Cardiac muscle cell (in vitro differentiated cells and primary cell): ENCODE measurements at places on chromosomes 1 and 21.

GRCh38 chr1:200422211-200422610, 12.4 kb upstream of the ZNF281 start:
- DNase-seq: no peak

GRCh38 chr1:168396940-168397684, 116.4 kb downstream of the TBX19 start:
- no peak for DNase-seq

DNA sequence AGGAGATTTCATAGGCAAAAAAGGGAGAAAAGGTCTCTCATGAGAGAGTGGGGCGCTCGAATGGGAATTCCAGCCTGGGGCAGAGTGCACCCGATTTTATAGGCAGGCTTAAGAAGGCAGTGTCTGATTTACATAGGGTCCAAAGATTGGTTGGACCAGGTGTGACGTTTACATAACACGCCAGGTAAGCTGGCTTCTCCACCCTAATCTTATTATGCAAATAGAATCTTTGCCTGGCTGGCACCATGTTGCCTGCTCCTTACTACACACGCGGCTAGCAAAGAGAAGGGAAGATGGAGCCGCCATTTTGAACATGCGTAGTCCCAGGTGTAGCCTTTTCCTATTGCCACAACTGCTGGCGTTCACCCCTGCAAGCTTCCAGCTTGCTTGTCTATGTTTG, 103.7 kb downstream of the SLC16A1 start:
- DNase-seq: no peak

DNA sequence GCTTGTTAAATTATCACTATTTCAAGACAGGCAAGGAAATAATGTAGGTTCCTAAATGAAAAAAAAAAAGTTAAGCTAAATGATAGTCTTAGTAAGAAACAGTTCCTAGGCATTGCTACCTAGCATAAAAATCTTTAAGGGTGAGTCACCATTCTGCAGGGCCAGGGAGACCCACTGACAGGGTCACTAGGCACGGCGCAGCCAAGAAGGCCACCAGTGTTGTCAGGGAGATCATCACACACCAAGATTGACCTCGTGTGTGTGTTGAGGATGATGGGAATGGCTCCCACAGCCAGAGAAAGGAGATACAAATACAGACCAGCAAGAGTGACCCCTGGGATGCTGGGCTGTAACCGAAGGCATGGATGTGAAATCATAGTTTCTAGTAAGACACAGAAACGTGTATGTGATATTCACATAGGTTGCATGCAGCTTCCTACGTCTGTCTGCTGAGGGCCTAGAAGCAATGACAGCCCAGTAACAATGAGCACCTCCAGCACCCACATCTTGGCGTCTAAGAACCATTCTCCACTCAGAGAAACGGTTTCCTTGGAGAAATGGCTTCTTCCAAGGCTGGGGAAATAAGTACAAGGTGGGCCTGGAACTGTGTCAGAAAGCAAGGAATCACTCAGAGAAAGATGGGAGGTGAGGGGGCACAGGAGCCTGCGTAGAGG, 29.1 kb downstream of the RIPK4 start:
- no peak for DNase-seq

DNA sequence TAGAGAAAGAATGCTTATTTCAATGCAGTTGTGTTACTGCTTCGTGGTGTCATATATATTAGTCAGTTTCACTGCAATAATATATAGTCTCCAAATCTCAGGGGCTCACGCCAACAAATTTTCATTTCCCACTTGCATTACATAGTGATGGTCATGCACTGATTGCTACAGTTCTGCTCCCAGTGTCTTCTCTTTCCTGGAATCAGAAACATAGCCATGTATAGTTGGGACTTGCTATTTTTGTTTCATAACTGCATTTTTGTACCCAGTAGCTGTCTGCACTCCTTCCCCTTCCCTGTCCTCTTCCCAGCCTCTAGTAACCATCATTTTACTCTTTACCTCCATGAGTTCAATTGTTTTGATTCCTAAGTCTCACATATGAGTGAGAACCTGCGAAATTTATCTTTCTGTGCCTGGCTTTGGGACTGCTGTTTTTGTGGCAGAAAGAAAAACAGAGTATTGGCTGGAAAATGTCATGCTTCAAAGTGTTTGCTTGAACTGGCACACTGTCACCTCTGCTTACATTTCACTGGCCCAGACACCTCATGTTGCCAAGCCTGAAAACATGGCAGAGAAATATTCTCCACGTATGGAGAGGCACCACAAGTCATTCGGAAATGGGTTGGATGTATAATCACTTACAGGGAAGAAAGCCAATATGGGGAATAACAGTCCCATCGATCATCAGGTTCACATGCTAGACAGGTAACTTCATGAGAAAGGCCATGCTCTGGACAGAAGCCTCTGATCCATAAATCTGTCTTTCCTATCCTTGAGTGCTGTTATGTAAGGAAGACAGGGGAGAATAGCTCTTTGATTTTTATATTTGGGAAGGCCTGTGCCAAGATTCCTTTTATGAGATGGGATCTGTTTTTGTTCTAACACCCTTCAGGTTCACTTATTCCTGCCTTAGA, 60.4 kb upstream of the BACH1 start:
- DNase-seq: no peak

GRCh38 chr1:178928976-178929375, 58.1 kb upstream of the ANGPTL1 start:
- no peak for DNase-seq

- DNase-seq: no peak
These were observed 96.0 kb downstream of the IGSF21 start for GRCh38 chr1:18203645-18204044.

GRCh38 chr1:39987869-39988268, 32.9 kb downstream of the MFSD2A start:
- no peak for DNase-seq

DNA sequence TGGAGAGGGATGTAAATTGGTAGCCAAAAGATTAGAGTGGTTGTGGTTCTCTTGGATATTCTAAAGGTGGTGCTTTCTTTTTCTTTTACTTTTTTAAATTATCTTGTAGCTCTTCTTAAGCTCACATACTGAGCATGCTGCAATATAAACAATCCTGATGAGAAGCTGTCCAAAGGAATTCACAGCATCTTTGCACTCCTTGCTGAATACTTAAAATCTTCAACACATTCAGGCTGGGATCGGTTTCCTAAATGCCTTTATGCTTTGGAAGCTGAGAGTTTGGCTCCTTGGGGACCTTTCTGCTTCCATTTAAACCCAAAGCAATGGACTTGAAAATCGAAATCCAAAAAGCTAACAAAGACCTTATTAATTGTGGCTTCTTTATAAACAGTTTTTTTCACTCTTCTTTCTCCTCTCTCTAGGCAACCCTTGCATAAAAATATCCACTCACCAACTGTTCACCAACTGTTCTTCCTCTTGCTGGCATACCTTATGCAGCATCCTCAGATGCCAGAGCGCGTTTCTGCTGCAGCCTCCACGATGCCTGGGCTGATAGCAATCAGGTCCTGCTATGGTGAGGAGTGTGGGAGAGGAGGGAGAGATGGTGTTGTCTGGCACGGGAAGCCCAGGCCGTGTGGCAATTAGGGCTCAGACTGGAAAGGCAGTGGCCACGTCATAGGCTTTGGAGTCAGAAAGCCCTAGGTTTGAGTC, 535.8 kb upstream of the DAB1 start:
- no peak for DNase-seq

DNA sequence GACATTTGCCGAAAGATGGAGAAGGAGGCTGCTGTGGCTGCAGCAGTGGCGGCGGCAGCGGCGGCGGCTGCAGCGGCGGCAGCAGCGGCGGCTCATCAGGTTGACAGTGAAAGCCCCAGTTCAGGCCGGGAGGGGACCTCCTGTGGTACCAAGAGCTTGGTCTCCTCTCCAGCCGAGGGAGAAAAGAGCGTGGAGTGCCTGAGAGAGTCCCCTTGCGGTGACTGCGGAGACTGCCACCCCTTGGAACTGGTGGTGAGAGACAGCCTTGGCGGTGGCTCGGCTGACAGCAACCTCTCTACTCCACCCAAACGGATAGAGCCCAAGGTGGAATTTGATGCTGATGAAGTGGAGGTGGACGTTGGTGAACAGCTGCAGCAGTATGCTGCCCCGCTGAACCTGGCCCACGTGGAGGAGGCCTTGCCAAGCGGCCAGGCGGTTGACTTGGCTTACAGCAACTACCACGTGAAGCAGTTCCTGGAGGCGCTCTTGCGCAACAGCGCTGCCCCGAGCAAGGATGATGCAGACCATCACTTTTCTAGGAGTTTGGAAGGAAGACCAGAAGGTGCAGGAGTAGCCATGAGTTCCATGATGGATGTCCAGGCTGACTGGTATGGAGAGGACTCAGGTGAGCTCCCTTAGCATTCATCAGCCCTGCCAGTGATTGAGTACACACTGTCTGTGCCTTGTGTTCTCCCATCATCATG, 6.3 kb downstream of the ZBTB8B start:
- DNase-seq: peak; percentile 19

DNA sequence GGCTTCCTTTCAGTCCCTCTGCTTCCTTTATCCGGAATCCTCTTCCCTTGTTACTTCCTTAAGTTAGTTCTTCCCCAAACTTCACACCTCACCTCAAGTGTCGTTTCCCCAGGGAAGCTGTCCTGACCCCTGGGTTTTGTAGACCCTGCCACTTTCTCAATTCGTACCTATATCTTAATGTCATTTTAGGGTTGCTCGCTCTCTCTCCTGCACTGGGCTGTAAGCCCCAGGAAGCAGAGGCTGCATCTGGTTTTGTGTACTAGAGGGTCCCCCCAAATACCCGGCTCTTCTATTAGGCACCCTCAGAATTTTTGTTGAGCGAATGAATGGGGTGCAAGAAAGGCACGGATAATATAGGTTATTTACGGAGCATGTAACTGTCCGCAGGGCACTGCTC, 603 bp upstream of the OPRD1 start:
- no peak for DNase-seq
